ENCODE measurements at places on chromosomes 1 and 21.

GRCh38 chr1:222284466-222284865 lies 263.4 kb downstream of the HHIPL2 start:
- DNase-seq, result no peak

GRCh38 chr1:207867136-207868109 lies 43.5 kb downstream of the CD34 start:
- no peak for DNase-seq

- no peak for DNase-seq
Observed at GRCh38 chr1:33384040-33384812, 46.7 kb downstream of the PHC2 start.

DNA sequence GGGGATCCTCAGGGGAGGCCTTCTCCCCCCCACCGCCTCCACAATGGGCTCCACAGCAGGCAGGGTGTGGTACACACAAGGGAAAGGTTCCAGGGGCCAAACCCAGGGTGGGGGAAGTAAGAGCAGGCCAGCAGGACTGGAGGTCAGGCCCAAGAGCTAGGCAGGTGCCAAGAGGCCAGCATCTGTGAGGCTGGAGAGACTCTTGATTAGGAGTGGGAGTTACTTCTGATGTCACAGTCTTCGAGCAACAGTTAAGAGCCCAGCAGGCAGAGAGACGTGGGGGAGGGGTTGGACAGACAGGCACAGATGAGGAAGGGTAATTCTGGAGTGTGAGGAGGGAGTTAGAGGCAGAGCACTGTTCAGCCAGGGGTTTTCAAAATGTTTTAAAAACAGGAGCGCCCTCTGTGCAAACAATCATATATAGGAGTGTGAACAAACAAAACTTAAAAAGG lies 55.8 kb downstream of the SLC9A1 start:
- DNase-seq, result no peak

DNA sequence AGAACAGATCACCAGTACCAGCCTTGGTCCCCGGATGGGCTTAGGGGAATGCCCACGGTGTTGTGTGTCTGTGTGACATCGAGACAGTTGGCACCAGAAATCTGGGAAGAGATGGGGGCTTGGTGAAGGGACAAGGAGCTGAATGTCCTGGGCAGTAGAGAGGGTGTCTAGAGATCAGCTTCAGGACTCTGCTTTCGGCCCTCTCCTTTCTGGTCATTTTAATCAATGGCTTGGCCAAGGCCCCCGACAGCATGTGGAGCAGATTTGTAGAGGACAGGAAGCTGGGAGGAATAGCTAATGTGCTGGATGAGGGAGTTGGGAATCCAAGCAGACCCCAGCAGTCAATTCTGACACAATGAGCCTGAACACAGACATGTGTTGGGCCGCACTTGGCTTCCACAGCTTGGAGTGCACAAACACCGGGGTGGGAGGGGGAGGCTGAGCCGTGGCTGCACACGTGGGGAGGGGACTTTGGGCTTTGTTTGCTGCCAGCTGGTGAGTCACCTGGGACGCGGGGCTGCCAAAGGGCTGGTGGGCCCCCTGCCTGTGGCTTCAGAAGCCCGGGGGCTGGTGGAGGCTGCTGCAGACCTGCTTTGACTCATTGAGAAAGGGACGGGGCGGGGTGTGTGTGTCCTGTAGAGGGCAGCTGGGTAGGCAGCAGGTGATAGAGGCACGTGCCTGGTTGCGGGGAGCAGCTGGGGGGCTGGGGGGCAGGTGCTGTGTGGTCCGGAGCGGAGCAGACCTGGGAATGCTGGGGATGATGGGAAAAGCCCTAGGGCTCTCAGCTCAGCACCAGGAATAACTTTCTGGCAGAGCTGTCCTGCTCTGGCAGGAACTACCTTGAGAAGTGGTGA lies 20.9 kb downstream of the SLC1A7 start:
- DNase-seq, result no peak

GRCh38 chr21:44677881-44678280 lies 4.1 kb downstream of the KRTAP12-1 start:
- no peak for DNase-seq

DNA sequence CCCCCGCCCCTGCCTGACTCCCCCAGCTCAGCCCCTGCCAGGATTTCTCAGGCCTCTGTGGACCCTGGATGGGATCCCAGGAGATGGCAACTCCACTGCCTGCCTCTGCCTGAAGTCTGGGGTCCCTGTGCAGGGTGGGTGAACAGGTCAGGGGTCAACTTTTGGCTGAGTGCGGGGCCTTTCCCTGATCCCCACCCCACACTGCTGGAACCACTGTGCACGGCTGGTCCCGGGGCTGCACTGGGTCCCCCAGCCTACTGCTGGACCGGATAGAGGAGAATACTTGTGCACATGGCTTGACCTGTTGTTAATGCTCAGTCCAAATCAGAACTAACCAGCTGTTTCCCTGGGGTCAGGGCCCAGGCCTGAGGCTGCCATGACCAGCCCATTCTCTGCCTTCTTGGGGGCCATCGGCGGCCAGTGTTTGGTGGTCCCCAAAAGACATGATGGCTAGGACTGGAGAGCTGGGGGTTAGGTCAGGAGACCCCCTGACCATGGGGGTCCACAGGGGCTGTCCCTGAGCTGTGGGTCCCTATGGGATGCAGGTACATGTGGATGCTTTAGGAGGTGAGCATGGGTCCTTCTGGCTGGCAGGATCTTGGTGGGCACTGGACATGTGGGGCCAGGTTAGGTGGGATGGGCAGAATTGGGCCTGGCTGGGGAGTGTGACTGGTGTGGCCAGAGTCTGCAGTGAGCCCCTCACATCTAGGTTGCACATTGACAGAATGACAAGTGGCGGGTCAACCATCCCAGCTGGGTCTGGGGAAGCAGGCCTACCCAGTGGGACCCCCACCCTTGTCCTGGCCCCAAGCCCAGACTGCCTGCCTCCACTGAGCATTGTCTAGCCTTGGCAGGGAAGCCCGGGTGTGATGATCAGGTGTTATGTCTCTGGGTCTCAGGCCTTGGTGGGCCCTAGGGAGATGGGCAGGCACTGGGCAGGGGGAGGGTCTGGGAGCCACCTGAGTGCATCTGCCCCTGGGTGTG lies 19.0 kb upstream of the ZNF678 start:
- DNase-seq, result no peak

DNA sequence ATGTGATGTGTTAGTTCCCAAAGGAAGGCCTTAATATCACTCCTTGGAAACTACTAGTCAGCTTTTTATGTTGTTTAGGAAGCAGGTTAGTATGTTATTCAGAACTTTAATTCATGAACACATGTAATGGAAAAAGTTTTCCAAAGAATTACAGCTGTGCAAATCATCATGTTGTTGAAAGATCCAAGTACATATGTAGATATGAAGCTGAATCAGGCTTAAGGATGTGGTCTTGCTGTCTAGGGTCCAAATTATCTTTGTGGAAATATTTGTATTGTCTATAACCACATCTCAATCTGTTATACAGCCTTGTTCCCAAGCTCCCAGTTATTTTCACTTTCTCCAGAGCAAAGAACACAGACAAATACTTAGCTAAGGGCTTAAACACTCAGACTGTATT lies 231.6 kb downstream of the TPR start:
- no peak for DNase-seq

DNA sequence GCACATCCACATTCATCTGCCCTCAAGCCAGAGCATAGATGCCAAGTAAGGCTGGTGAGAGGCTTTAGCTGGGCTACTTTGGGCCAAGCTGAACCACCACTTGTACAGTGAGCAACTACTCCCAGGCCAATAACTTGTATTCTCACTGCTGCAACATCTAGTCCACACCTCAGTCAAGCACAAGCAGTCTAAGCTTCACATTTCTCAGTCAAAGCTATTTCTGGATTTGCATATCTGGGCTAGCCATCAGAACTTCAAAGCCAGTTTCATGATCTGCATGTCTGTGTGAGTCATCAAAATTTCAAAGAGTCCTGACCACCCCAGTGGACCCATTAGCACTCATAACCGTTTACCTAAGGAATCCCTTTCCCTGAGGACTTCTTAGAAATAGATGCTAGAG lies 77.7 kb upstream of the DIRAS3 start:
- DNase-seq, result no peak

DNA sequence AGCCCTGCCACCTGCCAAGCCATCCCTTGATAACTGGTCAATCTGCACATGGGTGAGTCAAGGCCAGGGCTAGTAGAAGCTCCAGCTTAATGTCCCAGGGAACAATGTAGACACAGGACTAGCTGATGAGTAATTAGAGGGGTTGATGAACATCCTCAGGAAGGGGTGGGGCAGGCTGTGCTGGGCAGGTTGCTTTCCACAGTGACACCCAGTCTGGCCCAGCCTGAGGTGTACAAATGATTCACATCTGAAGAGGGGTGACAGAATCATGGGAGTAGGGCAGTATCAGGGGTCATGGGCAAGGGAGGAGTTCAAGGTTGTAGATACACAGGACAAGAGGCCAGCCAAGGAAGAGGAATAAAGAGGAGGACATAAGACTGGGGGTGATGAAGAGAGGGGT lies 4.3 kb downstream of the LPAR3 start:
- no peak for DNase-seq

DNA sequence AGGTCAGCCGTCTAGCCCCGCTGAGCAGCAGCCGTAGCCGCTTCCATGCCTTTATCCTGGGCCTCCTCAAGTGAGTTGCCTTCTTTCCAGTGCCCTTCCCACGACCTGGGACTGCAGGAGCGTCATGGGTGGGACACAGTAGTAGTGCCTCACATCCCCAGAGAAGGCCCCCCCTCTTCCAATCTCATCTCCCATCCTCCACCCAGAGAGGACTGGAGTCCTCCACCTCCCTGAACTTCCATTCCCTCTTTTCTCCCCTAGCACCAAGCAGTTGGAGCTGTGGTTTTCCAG lies 4.9 kb downstream of the RUSC1 start:
- DNase-seq, result no peak

DNA sequence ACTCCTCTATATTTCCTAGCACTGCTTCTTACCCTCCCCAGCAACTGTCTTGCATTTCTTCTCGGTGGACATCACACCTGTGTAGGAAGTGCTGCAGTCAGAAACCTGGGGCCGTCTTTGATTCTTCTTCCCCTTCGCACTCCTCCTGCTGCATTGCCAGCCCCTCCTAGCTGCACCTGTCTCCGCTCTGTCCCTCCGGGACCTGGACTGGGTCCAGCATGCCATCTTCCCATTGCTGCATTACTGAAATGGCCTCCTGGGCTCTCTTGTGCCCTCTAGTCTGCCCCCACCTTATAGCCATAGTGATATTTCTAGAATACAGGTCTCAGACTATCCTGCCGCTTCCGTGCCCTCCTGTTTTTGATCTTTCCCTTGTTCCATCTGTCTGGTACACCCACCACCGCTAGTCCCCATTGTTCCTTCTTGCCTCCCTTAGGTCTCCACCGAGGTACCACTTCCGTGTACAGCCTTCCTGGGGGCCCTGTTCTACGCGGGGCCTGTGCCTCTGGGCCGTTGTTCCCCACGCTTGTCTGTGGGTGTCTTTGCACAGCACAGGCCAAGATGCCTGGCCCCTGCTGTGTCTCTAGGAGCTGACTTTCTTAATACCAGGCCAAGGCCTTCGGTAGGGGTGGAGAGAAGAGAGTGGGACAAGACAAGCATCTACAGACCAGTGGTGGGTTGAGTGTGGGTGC lies 107.6 kb downstream of the GALNT2 start:
- no peak for DNase-seq

DNA sequence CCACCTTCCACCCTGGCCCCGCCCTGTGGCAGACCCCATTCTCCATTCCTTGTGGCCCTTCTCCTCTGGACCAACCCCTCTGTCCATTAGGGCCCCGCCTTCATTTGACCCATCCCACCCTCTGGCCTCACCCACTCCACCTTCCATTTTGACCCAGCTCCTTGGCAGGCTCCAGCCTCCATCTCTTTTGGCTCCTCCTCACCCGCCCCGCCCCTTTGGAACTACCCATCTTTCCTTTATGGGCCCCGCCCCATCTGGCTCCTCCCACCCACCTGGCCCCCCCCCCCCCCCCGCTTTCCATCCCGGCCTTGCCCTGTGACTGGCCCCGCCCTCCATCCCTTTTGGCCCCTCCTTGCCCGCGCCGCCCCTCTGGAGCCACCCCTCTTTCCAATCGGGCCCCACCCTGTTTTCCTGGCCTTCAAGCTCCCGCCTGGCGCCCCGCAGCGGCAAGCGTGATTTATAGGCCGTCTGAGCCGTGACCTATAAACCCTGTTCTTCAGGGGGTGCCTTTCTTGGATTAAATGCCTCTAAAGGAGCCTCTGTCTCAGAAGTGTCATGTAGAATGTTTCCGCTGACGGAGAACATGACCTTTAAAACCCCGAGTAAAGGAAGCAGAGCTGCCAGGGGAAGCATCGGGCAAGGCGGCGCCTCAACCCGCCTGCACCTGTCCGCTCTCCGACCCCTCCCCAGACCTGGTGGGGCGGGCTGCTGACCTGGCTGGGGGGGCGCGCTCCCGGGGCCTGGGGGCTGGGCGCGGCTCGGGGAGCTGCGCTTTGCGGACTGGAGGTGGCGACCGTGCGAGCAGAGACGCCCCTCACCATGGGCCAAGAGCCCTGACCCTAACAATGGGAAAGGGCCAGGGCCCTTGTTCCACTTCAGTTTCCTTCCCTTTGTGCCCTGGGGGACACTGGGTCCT lies 178.0 kb downstream of the CAMTA1 start:
- peak; percentile 58 for DNase-seq

GRCh38 chr1:111399792-111400610 lies 27.5 kb downstream of the OVGP1 start:
- no peak for DNase-seq

GRCh38 chr21:25464275-25464674 lies 143.0 kb downstream of the MRPL39 start:
- no peak for DNase-seq
